Endothelial cell of umbilical vein (primary cell): ENCODE measurements at places on chromosomes 5 and 9. TPM values are rescaled to one million over a fixed set of nuclear protein-coding genes. Genes with fewer than 3 reads are reported as not detected.

DNA sequence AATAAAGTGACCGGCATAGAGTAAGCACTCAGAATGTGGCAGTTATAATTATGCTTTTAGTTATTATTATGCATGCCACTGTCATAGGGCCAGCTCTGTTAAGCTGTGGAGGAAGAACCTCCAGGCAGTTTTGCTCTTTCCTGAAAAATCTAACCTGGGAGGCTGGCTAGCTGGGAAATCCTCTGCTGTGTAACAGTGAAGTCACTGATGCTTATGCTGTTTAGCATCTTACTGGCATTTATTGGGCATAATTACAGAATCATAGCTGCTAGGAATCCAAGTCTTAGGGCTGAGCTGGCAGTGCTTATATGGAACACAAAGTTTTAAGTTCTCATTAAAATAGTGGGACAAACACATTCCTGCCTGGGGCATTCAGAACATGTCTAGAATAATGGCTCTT lies 5.5 kb upstream of the GSN start:
- no peak for DNase-seq

DNA sequence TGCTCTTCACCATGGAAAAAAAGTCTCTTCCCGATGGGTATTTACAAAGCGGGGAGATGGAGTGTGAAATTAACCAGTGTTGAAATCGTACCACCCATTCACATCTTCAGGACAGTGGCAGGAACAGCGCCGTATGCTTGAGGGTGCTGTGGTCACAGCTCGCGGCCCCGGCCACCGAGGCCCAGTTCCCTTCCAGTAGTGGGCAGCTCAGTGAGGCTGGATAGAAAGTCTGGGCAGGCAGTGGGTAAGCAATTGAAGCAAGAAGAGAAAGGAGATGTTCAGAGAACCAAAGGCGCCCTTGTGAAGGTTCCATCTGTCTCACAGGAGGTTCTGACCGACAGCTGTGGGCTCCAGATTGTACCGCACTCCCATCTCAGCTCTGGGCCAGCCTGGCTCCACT lies 59.1 kb downstream of the SECISBP2 start:
- DNase-seq: no peak

DNA sequence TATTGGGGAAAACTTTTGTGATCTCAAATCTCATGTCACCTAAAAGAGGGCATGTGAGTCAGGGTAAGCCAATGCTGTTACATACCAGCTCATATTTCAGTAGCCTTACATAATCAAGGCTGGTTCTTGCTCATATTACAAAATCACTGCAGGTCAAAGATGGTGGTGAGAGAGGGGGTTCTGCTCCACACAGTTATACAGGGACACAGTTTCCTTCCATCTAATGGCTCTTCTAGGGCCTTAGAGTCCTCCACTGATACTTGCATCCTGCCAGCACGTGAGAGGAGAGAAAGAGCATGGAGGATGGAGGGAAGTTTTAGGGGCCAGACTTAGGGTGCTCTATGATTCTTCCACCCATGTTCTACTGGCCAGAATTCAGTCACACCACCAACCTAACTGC lies 130.0 kb downstream of the LIFR start:
- DNase-seq: no peak

The CCIN gene
- total RNA-seq: 0.22 and 0.44 TPM in 2 replicates

The DRD1 gene
- not detected in 2 replicates for total RNA-seq

The ZBTB34 gene
- total RNA-seq: 9.3 and 9.6 TPM in 2 replicates

- DNase-seq: peak; percentile 36
Observed at GRCh38 chr9:110626101-110626829, 42.3 kb upstream of the MUSK start.

The PCAT7 gene
- total RNA-seq: not detected in 2 replicates

The ORM2 gene
- total RNA-seq: not detected in 2 replicates

- peak; percentile 22 for DNase-seq
Observed at GRCh38 chr5:84642795-84643194, 258.1 kb upstream of the EDIL3 start.

GRCh38 chr9:95250462-95251221 lies 66.9 kb downstream of the FANCC start:
- DNase-seq: no peak
